Fibroblast of skin of left quadriceps (primary cell): ENCODE measurements at places on chromosomes 5 and 9.
A peak's percentile ranks its signal among the peaks of the same experiment; 100 is the strongest.

- no peak for DNase-seq
Measured at GRCh38 chr5:169404223-169404622, 103.3 kb upstream of the SLIT3 start.

DNA sequence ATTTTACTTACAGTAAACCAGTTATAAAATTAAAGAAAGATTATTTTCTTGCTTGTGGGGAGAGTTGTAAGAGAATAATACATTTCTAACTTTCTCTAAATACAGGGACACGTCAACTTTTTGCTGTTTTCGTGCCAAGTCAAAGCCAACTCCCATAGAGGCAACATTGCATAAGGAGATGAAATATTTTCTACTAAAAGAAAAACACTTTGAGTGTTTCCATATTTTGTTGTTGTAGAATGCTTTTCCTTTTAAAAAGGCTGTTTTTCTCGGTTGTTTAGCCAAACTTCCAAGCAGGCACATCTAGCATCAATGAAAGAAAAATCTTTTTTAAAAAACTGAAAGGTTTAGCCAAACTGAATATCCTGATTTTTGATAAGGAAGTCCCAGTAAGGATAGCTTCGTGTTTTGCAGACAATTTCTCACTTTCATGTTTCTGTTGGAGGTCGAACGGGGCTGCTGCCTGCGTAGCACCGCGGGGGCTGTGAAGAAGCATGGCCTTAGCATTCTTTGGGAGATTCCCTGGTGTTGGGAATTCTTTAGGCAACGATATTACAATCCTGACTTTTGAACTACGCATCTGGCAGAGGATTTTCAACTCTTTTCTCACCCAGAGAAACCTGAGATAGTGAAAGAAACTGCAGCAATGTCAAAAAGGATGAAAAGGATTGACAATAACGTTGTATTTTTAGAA is 108.1 kb upstream of the FBXL7 start:
- no peak for DNase-seq

- DNase-seq: no peak
Measured at GRCh38 chr9:91734371-91734981, 215.6 kb downstream of the ROR2 start.

GRCh38 chr5:153829510-153830065 is 209.1 kb downstream of the FAM114A2 start:
- DNase-seq: peak; percentile 67

DNA sequence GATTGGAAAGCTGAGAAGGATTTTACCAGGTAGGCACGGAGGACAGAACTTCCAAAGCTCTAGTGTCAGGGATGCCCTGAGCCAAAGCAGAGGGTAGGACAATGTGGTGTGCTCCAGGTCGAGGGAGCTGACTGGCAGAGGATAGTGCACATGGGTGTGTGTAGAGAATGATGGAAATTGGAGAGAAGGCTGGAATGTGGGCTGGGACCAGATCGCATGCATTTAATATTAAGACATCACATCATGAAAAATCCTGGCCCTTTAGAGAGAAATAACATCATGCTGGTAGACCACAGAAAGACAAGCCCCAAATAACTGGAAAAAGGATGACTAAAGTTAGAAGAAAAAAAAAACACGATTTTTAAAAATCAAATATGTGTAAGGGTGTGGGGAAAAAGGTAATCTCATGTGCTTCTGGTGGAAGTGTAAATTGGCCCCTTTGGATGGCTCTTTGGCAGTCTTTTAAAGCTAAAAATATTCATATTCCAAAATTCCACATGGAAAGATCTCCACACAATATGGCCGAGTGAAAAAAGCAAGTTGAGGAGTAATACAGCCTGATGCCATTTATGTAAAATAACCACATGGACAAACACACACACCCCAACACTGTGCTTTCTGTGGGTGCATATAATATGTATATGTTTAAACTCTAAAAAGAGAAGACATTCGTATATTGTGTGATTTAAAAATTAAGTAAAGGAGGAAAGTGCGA is 67.0 kb upstream of the TGFBR1 start:
- DNase-seq: peak; percentile 57

- no peak for DNase-seq
Measured at GRCh38 chr9:95556521-95556920, 39.8 kb upstream of the PTCH1 start.

DNA sequence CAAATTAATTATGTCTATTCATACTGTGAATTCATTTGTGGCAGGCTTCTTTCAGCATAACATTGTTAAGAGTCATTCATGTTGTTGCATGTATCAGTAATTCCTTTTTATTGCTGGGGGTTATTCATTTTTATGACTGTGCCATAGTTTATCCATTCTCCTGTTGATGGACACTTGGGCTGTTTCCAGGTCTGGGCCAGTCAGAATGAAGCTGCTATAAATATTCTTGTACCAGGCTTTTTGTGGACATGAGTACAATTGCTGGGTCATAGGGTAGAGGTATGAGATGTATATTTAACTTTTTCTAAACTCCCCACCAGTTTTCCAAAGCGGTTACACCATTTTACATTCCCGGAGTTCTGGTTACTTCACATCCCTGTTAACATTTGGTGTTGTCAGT is 13.6 kb downstream of the PRPF4 start:
- no peak for DNase-seq

GRCh38 chr5:142426129-142427014 is 101.6 kb upstream of the SPRY4 start:
- DNase-seq: no peak

GRCh38 chr9:95273369-95274022 is 44.0 kb downstream of the FANCC start:
- no peak for DNase-seq

GRCh38 chr9:10697044-10697443 is 84.2 kb upstream of the PTPRD start:
- DNase-seq: no peak

- no peak for DNase-seq
Measured at GRCh38 chr5:127849408-127849807, 146.2 kb downstream of the CCDC192 start.

DNA sequence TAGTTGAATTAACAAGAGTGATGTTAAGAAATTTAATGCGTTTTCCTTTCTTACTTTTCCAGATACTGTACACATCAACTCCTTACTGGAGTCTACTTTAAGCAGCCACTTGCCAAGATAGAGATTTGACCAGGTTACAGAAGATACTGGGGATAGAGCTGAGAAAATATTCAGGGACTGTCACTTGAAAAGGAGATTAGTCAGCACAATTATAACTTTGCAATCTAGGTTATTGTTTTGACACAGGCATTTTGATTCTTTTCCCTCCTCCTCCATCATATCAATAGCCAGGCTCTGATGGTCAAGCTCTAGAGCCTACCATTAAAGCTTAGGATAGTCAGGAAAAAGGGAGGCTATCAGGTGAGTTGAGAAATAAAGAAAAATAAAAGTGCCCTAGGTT is 345.9 kb upstream of the ITGA1 start:
- DNase-seq: no peak

GRCh38 chr5:160108124-160108523 is 11.1 kb downstream of the PWWP2A start:
- no peak for DNase-seq

GRCh38 chr9:5805478-5805877 is 27.4 kb downstream of the ERMP1 start:
- DNase-seq: no peak

DNA sequence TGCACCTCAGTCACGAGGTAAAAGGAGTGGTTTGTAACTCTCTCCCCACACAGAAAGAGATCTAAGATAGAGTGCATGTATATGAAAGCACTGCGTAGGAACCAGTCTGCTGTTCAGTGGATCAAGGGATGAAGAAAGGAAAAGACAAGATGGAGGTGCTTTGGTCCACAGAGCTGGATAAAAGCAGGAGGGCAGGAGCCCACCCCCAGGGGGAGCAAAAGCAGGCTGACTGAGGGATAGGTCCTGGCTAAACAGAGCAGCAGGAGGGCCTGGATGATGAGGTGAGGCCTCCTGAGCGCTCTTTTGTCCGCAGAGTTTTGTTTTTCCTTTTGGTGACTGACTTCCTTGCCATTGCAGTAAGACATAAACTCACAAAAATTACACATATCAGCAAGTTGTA is 293.5 kb upstream of the C9orf72 start:
- DNase-seq: no peak

GRCh38 chr5:66538126-66538525 is 58.1 kb upstream of the MAST4 start:
- DNase-seq: no peak

DNA sequence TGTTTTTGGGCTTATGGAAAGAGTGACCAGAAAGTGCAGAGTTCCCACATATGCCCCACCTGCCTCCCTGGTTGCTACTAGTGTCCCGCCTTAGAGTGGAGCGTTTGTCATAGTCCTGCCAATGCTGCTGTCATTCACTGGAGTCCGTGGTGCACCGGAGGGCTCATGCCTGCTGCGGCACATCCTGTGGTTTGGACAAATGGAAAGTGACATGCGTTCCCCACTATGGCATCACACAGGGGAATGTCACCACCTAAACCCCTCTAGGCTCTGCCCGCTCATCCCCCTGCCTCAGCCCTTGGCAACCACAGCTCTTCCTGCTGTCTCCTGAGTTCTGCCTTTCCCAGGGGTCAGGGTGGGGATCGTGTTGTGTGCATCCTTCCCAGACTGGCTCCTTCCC is 29.2 kb downstream of the IRX4 start:
- DNase-seq: no peak

DNA sequence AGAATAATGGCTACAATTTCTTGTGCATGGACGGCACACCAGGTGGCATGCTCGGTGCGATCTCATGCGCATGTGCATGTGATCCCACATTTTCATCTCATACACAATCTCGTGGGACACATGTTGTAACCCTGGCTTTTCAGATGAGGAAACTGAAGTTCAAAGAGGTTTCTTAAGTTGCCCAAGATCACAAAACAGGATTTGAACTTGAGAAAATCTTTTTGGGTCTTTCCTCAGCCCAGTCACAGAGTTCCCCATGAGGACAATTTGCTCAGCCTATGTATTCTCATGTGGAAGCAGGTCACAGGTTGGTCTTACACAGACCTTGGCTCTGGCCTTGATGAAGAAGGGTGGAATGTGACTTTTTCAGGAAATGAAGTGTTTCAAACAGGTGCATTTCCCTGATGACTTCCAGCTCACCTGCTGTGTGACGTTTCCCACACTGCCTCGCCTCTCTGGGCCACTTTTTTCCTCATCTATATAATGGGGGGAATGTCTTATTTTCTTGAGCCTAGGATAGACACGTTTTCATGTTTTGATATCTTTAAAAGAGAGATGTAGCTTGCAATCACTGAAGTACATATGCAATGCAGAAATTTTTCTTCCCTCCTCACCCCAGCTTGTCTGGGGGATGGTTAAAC is 7.1 kb upstream of the ORM1 start:
- DNase-seq: no peak

- DNase-seq: no peak
Measured at GRCh38 chr5:18761801-18762200, 1127.5 kb downstream of the TAF11L14 start.

DNA sequence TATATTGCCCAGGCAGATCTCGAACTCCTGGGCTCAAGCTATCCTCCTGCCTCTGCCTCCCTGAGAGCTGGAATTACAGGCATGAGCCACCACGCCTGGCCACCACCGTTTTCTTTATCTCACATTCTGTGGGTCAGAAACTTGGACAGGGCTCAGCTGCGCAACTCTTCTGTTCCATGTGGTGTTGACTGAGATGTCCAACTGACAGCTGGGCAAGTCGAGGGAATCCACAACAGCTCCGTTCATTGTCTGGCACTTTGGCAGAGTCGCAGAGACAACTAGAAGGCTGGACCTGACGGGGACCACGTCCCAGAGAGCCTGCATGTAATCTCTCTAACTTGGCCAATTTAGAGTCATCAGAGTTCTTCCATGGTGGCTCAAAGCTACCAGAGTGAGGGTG is 36.2 kb upstream of the AOPEP start:
- no peak for DNase-seq

GRCh38 chr9:135704483-135704882 is 2.5 kb downstream of the KCNT1 start:
- no peak for DNase-seq

GRCh38 chr5:38455796-38456330 is 100.6 kb downstream of the LIFR start:
- no peak for DNase-seq

DNA sequence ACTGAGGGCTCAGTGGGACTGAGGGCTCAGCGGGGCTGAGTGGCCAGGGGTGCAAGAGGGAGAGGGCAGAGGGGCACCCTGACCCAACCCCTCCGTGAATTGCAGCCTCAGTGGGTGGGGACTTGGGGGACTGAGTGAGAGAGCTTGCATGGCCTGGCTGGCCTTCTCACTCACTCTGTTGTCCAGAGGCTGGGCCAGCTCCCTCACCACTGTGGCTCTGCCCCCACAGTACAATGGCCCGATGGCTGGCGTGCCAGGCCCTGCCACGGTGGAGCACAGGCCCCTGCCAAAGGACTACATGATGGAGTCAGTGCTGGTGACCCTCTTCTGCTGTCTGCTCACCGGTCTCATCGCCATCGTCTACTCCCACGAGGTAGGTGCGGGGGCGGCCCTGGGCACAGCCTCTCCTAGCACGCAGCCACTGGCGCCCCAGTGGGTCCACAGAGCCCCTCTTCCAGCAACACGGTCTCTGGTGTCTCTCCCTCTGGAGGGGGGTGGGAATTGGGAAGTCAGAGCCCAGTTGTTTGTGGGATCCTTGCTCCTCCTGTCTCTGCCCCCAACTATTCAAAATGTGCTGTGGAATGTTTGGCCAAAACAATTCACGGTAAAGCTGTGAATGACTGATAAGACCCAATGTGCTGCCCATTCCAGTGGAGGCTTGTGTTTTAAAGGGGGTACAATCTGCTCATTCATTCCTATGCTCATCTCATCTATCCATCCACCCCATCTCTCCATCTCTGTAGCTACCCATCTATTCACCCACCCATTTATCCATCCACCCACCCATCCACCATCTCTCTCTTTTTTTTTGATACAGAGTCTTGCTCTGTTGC is 10.7 kb downstream of the PRRT1B start:
- no peak for DNase-seq

DNA sequence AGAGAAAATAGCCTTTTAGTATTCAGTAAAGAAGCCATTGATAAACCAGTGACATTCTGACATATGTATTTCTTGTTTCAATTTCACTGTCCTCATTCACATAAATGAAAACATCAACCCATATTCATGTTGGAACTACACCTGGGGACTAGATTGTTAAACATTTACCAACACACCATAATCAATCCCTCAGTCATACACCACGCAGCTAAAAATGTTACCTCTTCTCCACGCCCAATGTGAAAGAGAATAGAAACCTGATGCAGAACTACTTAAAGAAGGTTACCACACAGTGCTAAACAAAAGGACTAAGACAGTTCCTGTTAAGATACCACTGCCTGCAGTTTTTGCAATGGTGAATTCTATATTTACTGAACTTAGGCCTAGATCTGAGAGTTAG is 518.9 kb downstream of the PRELID2 start:
- DNase-seq: no peak

GRCh38 chr5:120361941-120362340 is 102.2 kb upstream of the PRR16 start:
- no peak for DNase-seq

GRCh38 chr5:79876456-79876855 is 114.6 kb downstream of the MTX3 start:
- no peak for DNase-seq

- no peak for DNase-seq
Measured at GRCh38 chr5:57137401-57137800, 36.5 kb upstream of the GPBP1 start.
